ENCODE measurements at places on chromosomes 6 and 20.

GRCh38 chr6:1240766-1241318 is 71.1 kb upstream of the FOXQ1 start:
- no peak for DNase-seq

GRCh38 chr20:48716086-48716485 is 111.7 kb downstream of the PREX1 start:
- no peak for DNase-seq

DNA sequence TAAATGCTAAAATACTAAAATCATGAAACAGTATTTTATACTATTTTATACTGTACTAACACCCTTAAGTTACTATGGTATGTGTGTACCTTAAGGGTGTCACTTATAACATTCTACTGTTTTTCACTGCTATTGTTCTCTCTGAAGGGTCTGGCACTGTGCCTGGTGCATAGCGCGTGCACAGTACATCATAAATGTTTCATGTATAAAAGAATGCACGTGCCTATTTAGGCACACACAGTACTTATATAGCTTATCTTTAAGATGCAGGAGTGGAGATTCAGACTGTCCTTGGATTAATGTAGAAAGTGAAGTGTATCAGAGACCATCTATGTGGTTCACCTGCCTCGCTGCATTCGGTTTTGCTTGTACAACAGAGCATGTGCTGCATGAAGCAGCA is 64.0 kb upstream of the SGK1 start:
- DNase-seq, result no peak

DNA sequence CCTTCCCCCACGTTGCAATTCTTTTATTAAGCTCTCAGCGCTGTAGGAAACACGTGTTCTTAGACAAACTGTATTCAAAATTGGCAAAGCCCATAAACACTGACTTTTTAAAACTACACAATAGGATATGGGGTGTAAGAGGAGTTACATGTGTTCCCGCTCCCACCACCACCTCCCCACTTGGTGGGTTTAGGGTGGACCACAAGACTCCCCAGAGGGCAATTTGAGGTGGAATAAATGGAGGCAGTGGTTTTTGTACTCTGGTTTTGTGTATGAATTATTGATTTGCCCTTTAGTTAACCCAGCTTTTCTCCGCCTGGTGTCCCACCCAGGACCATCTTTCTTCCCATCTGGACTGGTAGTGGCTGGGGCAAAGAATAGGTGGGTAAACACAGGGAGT is 3.7 kb downstream of the UQCC2 start:
- no peak for DNase-seq

GRCh38 chr6:52109171-52109571 is 21.8 kb upstream of the PKHD1 start:
- no peak for DNase-seq

- no peak for DNase-seq
Measured at GRCh38 chr6:1636971-1637871, 27.5 kb downstream of the FOXC1 start.

DNA sequence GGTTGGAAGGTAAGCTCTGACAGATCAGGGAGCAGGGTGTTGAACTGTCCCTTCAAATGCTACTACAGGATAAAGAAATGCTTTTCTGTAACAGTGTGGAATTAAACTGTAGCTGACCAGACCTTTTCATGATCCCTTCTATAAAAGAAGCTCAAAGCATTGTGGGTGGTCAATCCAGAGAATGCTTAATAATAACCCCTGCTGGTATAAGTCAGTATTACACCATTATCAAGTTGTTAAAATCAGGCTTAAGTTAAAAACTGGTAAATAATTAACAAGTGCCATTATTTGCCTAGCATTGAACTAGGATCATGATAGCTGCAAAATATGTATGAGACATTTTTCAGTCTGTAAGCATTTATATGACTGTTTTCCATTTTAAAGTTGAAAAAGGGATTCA is 468.9 kb downstream of the PKHD1 start:
- DNase-seq, result no peak

DNA sequence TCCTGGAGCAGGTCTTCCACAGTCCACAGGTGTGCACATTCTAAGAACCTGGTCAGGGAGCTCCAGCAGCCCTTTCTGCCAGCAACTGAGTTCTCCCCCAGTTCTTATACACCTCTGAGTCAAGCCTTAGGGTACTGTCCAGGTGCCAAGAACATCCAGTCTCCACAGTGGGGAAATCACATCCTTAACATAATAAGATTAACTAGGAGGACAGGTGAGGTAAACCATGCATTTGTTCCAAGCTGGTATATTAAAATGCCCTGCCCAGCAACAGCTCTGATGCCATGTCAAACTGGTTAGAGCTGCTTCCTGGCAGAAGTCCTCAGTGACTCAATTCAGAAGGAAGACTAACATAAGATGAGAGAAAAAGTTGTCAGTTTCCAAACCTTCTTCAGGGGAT is 303.9 kb upstream of the SGK1 start:
- no peak for DNase-seq

GRCh38 chr6:30060606-30061091 is 416 bp upstream of the POLR1H start:
- DNase-seq, result peak; percentile 29

All from ELF-1 (cell line).